ENCODE measurements at places on chromosomes 4 and X. TPM values are rescaled to one million over a fixed set of nuclear protein-coding genes. Genes with fewer than 3 reads are reported as not detected.

The MAGEA8 gene
- total RNA-seq, result not detected

The PPP4R3C gene
- total RNA-seq, result not detected

The GCNA gene
- 3.2 TPM for total RNA-seq

The ENPEP gene
- 0.14 TPM for total RNA-seq

The TET2 gene
- 10.4 TPM for total RNA-seq

The BMP3 gene
- total RNA-seq, result not detected

The MAGEA4 gene
- total RNA-seq, result not detected

The FRG2 gene
- not detected for total RNA-seq

The ITGB1BP2 gene
- 1.3 TPM for total RNA-seq

The CT45A3 gene
- not detected for total RNA-seq

The NAA11 gene
- total RNA-seq, result not detected

The HPF1 gene
- 23.0 TPM for total RNA-seq

The RGN gene
- total RNA-seq, result 0.42 TPM

The LONRF3 gene
- 25.2 TPM for total RNA-seq

The TMSB15A gene
- total RNA-seq, result not detected

The ART3 gene
- total RNA-seq, result not detected

The ALB gene
- 0.19 TPM for total RNA-seq

The DSPP gene
- not detected for total RNA-seq

The SSX2 gene
- not detected for total RNA-seq

The CLCN4 gene
- total RNA-seq, result 6.5 TPM

The PPM1K gene
- 8.0 TPM for total RNA-seq

The SH3RF1 gene
- 10.8 TPM for total RNA-seq

The CAMK2D gene
- total RNA-seq, result 82.7 TPM

The SMIM10 gene
- total RNA-seq, result 2.6 TPM

The MXRA5 gene
- total RNA-seq, result under 0.01 TPM

The SOX3 gene
- not detected for total RNA-seq

The SPACA5B gene
- not detected for total RNA-seq

The HSFX1 gene
- total RNA-seq, result 0.47 TPM

The FGB gene
- not detected for total RNA-seq

The FRMD7 gene
- total RNA-seq, result not detected

The P2RY4 gene
- total RNA-seq, result not detected

The KLKB1 gene
- total RNA-seq, result 0.34 TPM

The RHOXF2 gene
- total RNA-seq, result not detected

The EREG gene
- under 0.01 TPM for total RNA-seq

The DRP2 gene
- 0.05 TPM for total RNA-seq

The UGT2B17 gene
- total RNA-seq, result not detected

The PUDP gene
- total RNA-seq, result 17.2 TPM

The OPHN1 gene
- total RNA-seq, result 11.7 TPM

The PAGE4 gene
- total RNA-seq, result not detected

The DRD5 gene
- not detected for total RNA-seq

The SHROOM3 gene
- total RNA-seq, result 0.51 TPM

The NMU gene
- 0.23 TPM for total RNA-seq

The YIPF6 gene
- total RNA-seq, result 30.1 TPM

The TKTL2 gene
- not detected for total RNA-seq

The MSANTD1 gene
- total RNA-seq, result 0.19 TPM

The LRIT3 gene
- 0.17 TPM for total RNA-seq

Measured in dermis blood vessel endothelial cell (primary cell).